Activated B cell treated with CpG ODN at 0.5 μM for 24 hours (primary cell): ENCODE measurements at places on chromosomes 1 and 21.

DNA sequence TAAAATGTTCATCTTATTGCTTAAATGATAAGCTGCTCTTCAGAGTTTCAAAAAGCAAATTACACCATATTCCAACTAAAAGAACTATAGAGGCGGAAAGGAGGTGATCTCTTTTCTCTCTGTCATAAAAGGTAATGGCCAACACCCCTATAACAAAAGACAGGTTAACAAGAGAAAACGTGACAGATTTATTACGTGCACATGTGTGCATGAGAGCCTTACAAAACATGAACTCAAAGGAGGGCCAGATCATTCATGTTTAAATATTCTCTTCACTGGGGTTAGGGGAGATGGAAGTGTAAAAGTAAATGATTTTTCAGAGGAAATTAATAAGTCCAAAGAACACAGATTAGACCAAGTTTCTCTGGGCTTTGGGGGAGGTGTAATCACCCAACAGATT lies 26.5 kb upstream of the FMO2 start:
- H3K27me3 ChIP-seq: peaks cover 2% of the 10 kb centered on the region
- no peak for DNase-seq
- no peaks in the 10 kb centered on the region for H3K36me3 ChIP-seq
- no peak overlapping the region for H3K4me3 ChIP-seq
- H3K27ac ChIP-seq: no peak overlapping the region
- H3K4me1 ChIP-seq: no peaks in the 10 kb centered on the region

- H3K27me3 ChIP-seq: no peaks in the 10 kb centered on the region
- no peak overlapping the region for H3K27ac ChIP-seq
- H3K4me3 ChIP-seq: peak overlapping the region; percentile 86
- no peak for DNase-seq
- H3K4me1 ChIP-seq: peaks cover 65% of the 10 kb centered on the region
Observed at GRCh38 chr1:27152829-27153548, 1.9 kb downstream of the SLC9A1 start.

- peaks cover 13% of the 10 kb centered on the region for H3K27me3 ChIP-seq
- no peaks in the 10 kb centered on the region for H3K4me1 ChIP-seq
- H3K36me3 ChIP-seq: no peaks in the 10 kb centered on the region
- H3K4me3 ChIP-seq: no peak overlapping the region
Observed at GRCh38 chr1:117795190-117795589, 134.2 kb downstream of the GDAP2 start.

GRCh38 chr1:156591181-156591431 lies 470 bp upstream of the NAXE start:
- peak overlapping the region; percentile 94 for H3K27ac ChIP-seq
- H3K27me3 ChIP-seq: no peaks in the 10 kb centered on the region
- peaks cover 27% of the 10 kb centered on the region for H3K36me3 ChIP-seq

- H3K27ac ChIP-seq: no peak overlapping the region
- H3K36me3 ChIP-seq: no peaks in the 10 kb centered on the region
- no peak for DNase-seq
- peaks cover 15% of the 10 kb centered on the region for H3K4me1 ChIP-seq
Observed at GRCh38 chr1:40014812-40015594, 25.5 kb upstream of the CAP1 start.

DNA sequence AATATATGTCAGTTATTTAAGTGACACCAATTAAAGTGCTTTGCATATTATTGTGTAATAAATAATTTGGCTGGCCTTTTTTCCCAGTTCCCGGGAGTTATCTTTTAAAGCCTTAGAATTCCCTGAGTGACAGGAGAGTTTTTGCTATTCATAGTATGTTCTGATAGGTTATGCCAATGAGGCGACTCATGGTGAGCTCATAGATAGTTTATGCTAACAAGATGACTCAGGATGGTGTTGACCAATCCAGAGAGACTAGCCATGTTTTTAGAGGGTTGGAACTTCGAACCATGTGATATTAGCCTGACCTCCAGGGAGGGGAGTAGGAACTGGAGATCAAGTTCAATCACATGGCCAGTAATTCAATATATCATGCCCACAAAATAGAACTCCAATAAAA lies 310.8 kb downstream of the USP25 start:
- no peaks in the 10 kb centered on the region for H3K27me3 ChIP-seq
- no peak for DNase-seq

GRCh38 chr1:19941206-19941568 lies 17.8 kb upstream of the PLA2G2E start:
- H3K4me3 ChIP-seq: no peak overlapping the region
- peaks cover under 1% of the 10 kb centered on the region for H3K27me3 ChIP-seq
- H3K36me3 ChIP-seq: no peaks in the 10 kb centered on the region
- no peak overlapping the region for H3K27ac ChIP-seq

DNA sequence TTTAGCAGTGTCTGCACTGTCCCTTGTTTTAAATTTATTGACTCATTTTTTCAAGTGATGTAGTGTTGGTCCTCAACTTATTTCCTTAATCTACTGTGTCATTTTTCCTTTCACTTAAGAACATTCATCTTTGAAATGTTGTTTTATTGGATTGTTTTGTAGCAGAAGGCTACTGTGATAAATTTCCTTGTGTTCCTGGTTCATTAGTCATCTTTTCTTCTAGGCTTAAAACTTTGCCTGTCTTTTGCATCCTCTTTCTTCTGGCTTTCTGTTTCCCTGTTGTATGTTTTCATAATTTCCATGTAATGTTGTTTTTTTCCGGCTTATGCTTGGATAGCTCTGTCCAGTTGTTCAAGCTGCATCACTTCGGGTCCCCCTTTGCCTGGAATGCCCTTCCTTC lies 61.9 kb downstream of the UBE2T start:
- H3K4me1 ChIP-seq: no peaks in the 10 kb centered on the region
- H3K27ac ChIP-seq: no peak overlapping the region
- H3K36me3 ChIP-seq: no peaks in the 10 kb centered on the region
- peaks cover 6% of the 10 kb centered on the region for H3K27me3 ChIP-seq
- H3K4me3 ChIP-seq: no peak overlapping the region

- no peak overlapping the region for H3K27ac ChIP-seq
- H3K4me1 ChIP-seq: peaks cover 10% of the 10 kb centered on the region
- H3K4me3 ChIP-seq: no peak overlapping the region
- H3K36me3 ChIP-seq: no peaks in the 10 kb centered on the region
Observed at GRCh38 chr1:43152866-43153265, 19.2 kb downstream of the EBNA1BP2 start.

GRCh38 chr21:25638660-25639550 lies at the start of gene JAM2:
Gene JAM2, plus strand, starts transcription at chr21:25639258. Its CDS starts 564 bp downstream, at chr21:25639822.
- peak within 1 kb of the TSS; percentile 63 for H3K27ac ChIP-seq
- H3K36me3 ChIP-seq: no peaks in the 10 kb centered on the region
- peak within 1 kb of the TSS; percentile 75 for H3K4me3 ChIP-seq
- H3K27me3 ChIP-seq: peaks cover 4% of the 10 kb centered on the region
- H3K4me1 ChIP-seq: peaks cover 17% of the 10 kb centered on the region

DNA sequence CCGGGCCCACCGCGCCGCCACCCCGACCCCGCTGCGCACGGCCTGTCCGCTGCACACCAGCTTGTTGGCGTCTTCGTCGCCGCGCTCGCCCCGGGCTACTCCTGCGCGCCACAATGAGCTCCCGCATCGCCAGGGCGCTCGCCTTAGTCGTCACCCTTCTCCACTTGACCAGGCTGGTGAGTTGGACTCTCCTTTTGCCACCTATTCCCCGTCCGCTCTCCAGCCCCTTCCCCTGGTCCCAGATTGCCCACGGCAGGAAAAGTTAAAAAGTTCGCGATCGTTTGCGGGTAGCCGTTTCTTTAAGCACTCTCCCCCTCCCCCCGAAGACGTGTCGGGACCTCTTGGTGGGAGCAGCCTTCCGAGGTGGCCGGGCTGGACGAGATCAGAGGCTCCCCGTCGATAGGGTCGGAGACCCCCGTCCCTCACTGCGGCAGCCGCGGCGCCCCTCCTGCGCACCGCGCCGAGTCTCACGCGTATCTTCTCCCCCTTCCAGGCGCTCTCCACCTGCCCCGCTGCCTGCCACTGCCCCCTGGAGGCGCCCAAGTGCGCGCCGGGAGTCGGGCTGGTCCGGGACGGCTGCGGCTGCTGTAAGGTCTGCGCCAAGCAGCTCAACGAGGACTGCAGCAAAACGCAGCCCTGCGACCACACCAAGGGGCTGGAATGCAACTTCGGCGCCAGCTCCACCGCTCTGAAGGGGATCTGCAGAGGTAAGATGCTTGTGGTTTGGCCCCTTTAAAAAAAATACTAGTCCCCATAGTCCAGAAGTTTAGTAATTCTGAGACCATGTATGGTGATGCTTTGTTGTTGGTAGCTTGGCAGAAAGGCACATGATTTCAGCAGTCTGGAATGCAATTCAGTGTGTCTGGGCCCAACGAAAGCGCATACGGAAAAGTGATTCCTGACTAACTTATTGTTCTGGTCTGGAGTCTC lies 576 bp downstream of the CCN1 start:
- peak; percentile 37 for DNase-seq
- H3K4me3 ChIP-seq: peak overlapping the region; percentile 78
- peaks cover 33% of the 10 kb centered on the region for H3K4me1 ChIP-seq
- no peaks in the 10 kb centered on the region for H3K36me3 ChIP-seq
- H3K27ac ChIP-seq: no peak overlapping the region

DNA sequence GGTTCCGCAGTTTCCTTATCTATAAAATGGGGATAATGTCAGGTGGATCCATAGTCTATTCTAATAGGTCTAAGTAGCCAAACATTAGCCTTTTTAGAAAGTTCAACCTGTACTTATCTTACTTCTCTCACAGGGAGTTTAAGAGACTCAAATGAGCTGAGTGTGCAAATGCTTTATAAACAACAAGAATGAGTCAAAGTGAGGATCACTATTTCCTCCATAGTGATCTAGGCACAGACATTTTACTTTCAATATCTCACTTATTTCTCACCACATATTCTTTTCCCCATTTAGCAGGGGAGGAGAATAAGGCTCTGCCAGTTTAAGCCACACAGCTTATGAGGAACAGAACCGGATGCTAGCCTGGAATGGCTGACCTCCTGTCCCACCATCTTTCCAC lies 92.1 kb upstream of the LMO4 start:
- no peaks in the 10 kb centered on the region for H3K4me1 ChIP-seq
- H3K4me3 ChIP-seq: no peak overlapping the region
- DNase-seq: no peak
- H3K27ac ChIP-seq: no peak overlapping the region

DNA sequence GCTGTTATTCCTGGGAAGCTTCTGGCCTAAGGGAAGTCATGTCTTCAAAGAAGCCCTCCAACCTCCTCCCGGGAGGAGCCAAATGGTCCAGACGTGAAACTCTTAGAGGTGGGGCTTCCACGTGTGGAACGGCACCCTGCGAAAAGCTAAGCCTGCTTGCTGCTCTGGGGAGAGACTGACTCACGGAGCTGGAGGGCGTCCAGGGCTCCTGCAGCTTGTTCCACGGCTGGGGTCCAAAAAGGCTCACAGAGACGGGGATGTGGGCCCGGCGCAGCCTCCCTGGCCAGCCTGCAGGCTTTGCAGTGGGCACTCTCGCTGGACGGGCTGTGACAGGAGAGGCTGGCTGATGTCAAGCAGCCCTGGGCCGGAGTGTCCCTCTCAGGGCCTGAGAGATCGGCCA lies 105.1 kb downstream of the COLGALT2 start:
- no peaks in the 10 kb centered on the region for H3K36me3 ChIP-seq
- no peak overlapping the region for H3K27ac ChIP-seq
- no peak for DNase-seq

- DNase-seq: no peak
- H3K4me1 ChIP-seq: no peaks in the 10 kb centered on the region
- no peak overlapping the region for H3K4me3 ChIP-seq
- no peak overlapping the region for H3K27ac ChIP-seq
- H3K36me3 ChIP-seq: no peaks in the 10 kb centered on the region
Observed at GRCh38 chr1:201696217-201696761, 132.7 kb upstream of the IPO9 start.

DNA sequence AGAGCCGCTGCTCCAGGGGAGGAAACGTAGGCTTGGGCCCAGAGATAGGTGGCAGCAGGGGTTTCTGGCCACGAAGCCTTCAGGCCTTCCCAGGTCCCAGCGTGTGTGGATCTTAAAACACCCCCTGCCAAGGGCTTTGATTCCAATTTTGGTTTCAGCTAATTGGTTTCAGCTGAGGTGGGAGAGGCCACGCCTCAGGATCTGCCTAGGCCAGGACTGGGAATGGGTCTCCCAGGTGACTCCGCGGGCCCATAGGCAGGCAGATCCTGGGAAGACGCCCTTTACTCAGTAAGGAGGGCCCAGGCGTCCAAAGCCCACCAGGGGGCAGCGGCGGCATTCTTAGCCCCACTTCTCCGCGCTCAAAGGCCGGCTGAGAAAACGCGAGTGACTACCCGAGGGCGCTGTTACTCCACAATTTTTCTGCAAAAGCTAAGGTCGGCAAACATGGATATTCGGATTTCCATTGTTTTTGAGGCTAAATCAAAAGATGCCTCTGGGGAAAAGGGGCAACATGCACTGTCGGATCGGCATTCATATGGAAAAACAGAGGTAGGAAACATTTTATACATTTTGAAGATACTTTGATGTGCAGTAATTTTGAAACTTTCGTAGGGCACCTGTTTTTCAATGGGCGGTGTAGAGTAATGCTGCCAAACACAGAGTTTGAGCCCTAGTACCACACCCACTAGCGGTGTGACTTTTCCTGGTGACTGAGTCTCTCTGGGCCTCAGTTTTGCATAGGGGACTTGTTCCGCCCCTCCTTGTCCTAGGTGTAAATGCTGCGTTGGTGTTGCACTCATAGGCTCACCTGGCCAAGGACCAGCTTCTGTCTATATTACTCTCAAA lies 31.8 kb upstream of the BCL10 start:
- peak; percentile 57 for DNase-seq
- peaks cover 9% of the 10 kb centered on the region for H3K4me1 ChIP-seq
- H3K27ac ChIP-seq: peak overlapping the region; percentile 41

DNA sequence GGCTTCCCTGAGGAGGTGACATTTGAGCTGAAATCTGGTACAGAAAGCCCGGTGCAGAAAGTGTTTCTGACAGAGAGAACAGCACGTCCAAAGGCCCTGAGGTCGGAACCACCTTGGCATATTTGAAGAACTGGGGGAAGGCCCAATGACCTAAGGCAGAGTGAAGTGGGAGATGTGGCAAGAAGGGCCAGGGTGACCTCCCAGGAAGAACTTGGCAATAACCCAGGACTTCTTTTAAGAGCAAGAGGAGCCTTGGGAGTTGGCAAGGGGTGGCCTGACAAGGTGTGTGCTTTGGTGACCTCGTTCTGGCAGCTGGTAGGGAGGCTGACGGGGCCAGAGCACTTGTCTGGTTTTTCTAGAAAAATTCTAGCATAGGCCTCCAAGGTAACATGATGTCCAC lies 23.4 kb downstream of the TTC39A start:
- no peak for DNase-seq
- peaks cover 19% of the 10 kb centered on the region for H3K4me1 ChIP-seq
- no peaks in the 10 kb centered on the region for H3K36me3 ChIP-seq
- H3K4me3 ChIP-seq: no peak overlapping the region
- H3K27ac ChIP-seq: no peak overlapping the region
- H3K27me3 ChIP-seq: no peaks in the 10 kb centered on the region

- H3K36me3 ChIP-seq: peaks cover 29% of the 10 kb centered on the region
- DNase-seq: no peak
- H3K4me1 ChIP-seq: peaks cover 43% of the 10 kb centered on the region
Observed at GRCh38 chr1:6600410-6601048, 2.1 kb downstream of the KLHL21 start.
